GM12878 (cell line): ENCODE measurements at places on chromosomes 13 and 19. TPM values are rescaled to one million over a fixed set of nuclear protein-coding genes. Genes with fewer than 3 reads are reported as not detected.

DNA sequence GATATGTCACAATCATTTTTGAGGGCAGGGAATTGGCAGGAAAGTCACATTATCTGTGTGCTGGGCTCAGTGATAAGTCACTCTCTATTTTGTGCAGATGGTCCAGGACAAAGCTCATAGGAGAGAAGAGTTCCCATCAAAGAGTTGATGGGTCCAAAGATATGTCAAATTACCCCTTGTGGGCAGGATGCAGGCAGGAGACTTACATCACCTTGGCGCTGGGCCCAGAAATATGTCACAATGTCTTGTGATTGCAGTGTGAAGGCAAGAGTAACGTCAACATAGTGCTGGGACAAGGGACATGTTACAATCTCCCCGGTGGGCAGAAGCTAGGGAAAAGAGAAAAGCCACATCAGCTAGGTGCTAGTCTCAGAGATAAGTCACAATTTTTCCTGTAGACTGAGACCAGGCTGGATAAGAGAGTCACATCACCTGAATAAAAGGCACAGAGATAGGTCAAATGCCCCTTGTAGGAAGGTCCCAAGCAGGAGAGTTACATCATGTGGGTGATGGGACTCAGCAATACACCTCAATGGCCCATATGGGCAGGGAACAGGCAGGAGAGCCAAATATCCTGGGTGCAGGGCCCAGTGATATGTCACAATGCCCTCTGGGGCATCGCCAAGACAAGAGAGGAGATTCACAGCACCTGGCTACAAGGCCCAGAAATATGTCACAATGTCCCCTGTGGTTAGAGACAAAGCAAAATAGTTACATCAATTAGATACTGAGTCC lies 47.9 kb downstream of the ZNF99 start:
- no peak for DNase-seq

GRCh38 chr13:95155093-95155492 lies 146.2 kb downstream of the ABCC4 start:
- no peak for DNase-seq

- no peak for DNase-seq
Measured at GRCh38 chr13:46796129-46796514, 839 bp downstream of the ESD start.

DNA sequence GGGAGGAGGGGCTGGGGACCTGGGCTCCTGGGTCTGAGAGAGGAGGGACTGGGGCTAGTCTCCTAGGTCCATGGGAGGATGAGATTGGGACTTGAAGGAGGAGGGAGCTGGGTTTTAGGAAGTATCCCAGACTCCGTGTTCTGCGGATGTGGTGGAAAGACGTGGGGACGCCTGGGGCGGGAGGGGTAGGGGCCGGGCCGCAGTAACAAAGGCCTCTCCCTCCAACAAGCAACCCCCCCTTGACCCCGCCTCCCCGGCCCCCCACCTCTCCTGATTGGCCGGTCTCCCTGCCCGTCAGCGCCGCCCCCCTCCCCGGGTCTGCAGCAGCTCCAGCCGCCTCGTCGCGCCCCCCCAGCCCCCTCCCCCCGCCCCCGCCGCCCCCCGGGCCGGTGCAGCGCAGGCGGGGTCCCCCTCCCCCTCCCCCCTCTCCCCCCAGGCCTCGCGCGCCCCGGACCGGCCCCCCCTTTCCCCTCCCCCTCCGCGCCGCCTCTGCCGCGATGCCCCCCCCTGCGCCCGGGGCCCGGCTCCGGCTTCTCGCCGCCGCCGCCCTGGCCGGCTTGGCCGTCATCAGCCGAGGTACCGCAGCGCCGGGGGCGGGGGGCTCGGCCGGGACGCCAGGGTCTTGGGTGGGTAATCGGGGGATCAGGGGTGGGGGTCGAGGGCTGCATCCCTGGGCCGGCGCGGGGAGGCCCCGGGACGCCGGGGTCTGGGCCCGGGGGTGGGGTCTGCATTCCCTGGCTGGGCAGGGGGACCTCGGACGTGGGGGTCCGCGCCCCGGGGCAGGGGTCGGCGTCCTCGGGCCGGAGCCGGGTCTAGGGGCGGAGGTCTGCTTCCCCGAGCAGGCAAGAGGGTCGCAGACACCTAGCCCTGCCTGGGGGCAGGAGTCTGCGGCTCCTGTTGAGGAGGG lies at the start of gene IGLON5:
Gene IGLON5, plus strand, starts transcription at position 294 of the 907 bp plus-strand sequence. Its CDS starts 204 bp downstream, at position 498.
- no peak for DNase-seq

DNA sequence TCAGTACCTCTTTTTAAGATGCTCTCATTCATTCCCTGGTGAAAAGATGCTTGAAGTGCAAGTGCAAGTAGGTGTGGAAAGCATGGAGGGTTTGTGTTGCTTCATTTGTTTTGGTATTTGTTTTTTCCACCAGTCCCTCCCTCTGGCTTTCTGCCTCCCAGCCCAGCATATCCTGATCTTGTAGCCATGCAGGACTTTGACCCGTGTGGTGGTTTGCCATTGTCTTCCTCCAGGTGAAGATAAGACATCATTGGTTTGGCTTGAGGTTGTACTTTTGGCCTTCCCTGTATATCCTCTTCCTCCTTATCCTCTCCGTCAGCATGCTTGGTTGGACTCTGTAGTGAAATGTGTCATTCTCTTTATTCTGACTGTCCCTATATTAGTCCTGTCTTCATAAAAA lies 9.1 kb downstream of the SPINT2 start:
- DNase-seq, result no peak

DNA sequence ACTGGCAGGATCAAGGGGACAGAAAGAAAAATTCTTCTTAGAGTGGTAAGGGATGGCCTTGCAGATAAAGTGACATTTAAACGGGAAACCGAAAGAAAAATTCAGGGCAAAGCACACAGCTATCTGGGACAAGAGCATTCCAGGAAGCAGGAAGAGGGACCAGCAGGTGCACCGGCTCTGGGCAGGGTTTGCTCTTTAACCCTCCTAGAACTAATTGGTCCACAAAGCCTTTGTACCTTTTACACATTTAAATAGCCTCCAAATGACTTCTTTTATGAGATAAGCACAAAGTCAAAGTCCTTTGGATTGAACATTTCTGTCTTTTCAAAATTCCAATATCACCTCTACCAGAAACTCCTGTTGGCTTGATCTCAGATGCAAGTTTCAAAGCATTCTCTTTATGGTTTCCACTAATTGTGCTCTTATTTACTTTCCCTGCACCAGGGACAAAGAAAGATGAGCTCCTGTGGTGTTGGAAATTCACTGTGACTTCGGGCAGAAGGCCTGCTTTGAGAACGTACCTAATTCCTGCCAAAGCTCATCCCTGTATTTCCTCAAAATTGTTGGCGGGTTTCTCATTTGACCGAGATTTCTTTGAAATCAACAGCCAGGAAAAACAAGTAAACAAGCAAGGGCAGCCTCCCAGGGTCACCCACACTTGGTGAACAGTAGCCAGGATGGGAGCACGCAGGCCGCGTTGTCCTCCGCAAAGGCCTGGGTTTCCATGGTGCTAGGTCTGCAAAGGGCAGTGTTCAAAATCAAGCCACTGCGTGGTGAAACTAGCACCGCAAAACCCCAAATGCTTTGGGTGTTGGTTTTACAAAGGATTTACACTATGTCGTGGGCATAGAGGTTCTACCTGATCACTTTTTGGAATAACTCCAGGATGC lies 98.6 kb downstream of the IRS2 start:
- DNase-seq, result no peak

GRCh38 chr13:49444524-49445395 lies 686 bp downstream of the SETDB2 start:
- DNase-seq, result peak; percentile 46

GRCh38 chr19:44644402-44645016 lies 799 bp downstream of the PVR start:
- no peak for DNase-seq

The MTUS2 gene
- not detected in 2 replicates for total RNA-seq

The GPR12 gene
- total RNA-seq, result not detected in 2 replicates
